Activated CD4-positive, alpha-beta T cell treated with anti-CD3 and anti-CD28 coated beads for 36 hours (primary cell): ENCODE measurements at places on chromosomes 6 and 20. TPM values are rescaled to one million over a fixed set of nuclear protein-coding genes. Genes with fewer than 3 reads are reported as not detected.

DNA sequence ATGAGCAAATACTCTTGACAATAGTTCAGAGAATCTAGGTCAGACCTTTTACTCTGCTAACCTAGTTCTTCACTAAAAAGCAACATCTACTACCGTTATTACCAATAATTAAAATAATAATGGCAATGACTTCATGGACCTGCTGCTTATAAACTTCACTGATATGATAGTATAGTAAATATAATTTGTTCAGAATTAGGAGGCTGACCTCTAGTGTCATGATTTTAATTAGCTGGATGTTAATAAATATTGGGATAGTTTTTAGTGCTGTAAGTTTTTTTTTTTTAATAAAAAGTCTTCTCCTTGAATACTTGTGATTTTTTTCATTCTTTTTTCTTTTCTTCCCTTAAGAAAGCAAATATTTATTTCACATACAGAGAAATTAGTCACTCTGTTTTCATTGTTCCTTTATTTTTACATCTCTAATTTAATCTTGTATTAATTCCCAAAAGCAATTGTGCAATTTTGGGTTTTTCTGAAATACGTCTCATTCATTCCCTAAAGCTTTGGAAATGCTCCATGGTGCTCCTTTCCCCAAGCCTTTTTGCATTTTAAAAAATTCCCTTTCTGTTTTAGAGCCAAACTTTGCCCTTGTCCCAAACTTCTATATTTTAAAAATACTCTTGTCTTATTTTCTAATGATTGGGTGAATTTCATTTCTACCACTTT is 46.6 kb upstream of the UST start:
- peaks cover 9% of the 10 kb centered on the region for H3K4me1 ChIP-seq
- H3K27me3 ChIP-seq: no peaks in the 10 kb centered on the region
- no peaks in the 10 kb centered on the region for H3K36me3 ChIP-seq
- no peak for DNase-seq

DNA sequence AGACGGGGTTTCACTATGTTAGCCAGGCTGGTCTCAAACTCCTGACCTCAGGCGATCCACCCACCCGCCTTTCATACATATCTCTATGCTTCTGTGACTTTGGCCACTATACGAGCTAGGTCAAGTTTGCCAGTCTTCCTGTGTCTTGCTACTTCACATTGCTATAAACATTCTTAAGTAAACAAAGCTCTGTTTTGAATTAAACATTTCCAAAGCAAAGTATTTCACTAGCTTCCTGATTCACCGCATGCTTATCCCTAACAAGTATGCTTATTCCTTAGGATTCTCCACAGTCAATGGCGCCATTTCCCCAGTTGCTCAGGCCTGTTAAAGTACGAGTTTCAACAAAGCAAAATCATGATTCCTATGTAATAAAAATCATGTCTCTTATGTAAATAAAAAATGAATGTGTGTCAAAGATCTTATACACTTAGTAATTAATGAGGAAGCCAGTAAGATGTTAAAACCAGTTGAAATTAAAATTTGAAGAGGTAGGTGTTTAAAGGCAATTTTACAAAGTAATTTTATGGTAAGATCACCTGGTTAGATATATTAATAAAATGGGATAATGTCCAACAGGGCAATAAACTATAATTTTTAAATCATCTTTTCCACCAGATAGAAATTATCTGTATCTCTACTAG is 88.5 kb downstream of the PRKN start:
- H3K27ac ChIP-seq: no peak overlapping the region
- no peak overlapping the region for H3K4me3 ChIP-seq
- DNase-seq: no peak

- H3K4me1 ChIP-seq: peaks cover 14% of the 10 kb centered on the region
- DNase-seq: no peak
- H3K4me3 ChIP-seq: peak overlapping the region; percentile 90
- H3K27ac ChIP-seq: peak overlapping the region; percentile 99
- H3K27me3 ChIP-seq: no peaks in the 10 kb centered on the region
These were observed 6.5 kb upstream of the USP45 start for GRCh38 chr6:99521633-99522151.

SIRPB2 gene
- not detected for total RNA-seq

FKBP5 gene
- total RNA-seq: 141 TPM
